GDM1 (cell line): ENCODE measurements at places on chromosomes 1 and 21.

DNA sequence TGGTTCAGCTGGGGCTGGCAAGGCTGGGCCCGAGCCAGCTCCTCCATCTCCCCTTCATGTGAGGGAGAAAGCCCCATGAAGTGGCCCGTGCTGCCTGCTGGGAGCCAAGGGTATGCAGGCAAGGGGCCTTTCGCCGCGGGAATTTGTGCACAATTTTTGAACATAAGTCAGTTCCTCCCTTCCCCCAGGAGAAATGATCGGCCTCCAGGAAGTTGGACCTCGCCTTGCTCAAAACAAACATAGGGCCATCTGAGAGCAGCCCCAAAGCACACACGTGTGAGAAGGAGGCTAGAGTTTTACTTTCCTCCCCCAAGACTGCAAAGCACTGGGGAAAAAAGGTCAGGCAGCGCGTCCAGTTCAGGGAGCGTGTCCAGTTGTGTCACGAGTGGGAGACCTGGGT lies 64.7 kb downstream of the PRDM16 start:
- no peak for DNase-seq

DNA sequence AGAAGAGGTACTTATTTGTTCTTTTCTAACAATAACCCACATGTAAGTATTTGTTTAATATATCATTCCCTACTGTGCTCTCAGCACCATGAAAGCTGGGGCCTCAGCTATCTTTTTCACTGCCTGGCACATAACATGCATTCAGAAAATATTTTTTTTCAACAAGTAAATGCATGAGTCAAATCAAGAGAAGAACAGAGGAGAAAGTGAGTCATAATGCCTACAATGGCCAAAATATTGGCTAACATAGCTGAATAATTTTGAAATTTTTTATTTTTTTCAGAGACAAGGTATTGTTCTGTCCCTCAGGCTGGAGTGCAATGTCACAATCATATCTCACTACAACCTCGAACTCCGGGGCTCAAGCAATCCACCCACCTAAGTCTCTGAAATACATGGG lies 252.2 kb upstream of the ADAMTS5 start:
- no peak for DNase-seq

GRCh38 chr1:91799159-91799558 lies 86.8 kb downstream of the TGFBR3 start:
- DNase-seq: no peak

DNA sequence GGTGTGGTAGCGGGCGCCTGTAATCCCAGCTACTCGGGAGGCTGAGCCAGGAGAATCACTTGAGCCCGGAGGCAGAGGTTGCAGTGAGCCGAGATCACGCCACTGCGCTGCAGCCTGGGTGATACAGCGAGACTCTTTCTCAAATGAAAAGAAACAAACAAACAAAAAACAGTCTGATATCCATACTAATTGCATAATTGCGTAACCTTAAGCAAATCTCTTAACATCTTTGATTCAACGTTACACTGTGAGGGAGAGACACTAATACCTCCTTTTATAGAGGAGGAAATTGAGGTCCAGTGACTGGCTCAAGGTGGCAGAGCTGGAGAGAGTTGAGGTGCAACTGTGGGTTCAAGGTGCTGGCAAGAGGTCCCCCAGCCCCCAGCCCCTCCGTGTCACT lies 12.6 kb upstream of the COX20 start:
- DNase-seq: no peak

- no peak for DNase-seq
Measured at GRCh38 chr1:30747033-30748008, 10.3 kb downstream of the LAPTM5 start.

- DNase-seq: no peak
Measured at GRCh38 chr1:197982256-197982655, 65.1 kb downstream of the LHX9 start.

DNA sequence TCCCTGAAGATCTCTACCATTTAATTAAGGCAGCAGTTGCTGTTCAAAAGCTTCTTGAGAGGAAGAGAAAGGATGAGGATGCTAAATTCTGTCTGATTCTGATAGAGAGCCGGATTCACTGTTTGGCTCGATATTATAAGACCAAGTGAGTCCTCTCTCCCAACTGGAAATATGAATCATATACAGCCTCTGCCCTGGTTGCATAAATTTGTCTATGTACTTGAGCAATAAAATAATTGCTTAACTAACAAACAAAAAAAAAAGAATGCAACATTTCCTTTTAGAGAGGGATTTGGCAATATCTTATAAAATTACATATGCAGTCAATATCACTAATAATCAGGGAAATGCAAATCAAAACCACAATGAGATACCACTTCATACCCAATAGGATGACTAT lies 26.8 kb downstream of the ALDH9A1 start:
- no peak for DNase-seq

GRCh38 chr1:32201011-32201855 lies 838 bp downstream of the CCDC28B start:
- peak; percentile 77 for DNase-seq

- DNase-seq: no peak
Measured at GRCh38 chr1:209203533-209203895, 380.0 kb upstream of the CAMK1G start.

- DNase-seq: no peak
Measured at GRCh38 chr1:1954015-1954414, 34.9 kb upstream of the TMEM52 start.

GRCh38 chr1:230043081-230043480 lies 24.0 kb upstream of the GALNT2 start:
- DNase-seq: no peak

GRCh38 chr1:114521396-114522263 lies 10.6 kb upstream of the TRIM33 start:
- no peak for DNase-seq

GRCh38 chr1:4709641-4710040 lies 55.2 kb downstream of the AJAP1 start:
- DNase-seq: no peak

- DNase-seq: no peak
Measured at GRCh38 chr1:45116340-45116739, 90.1 kb downstream of the ZSWIM5 start.

GRCh38 chr1:43947874-43948437 lies 1.2 kb downstream of the IPO13 start:
- DNase-seq: no peak

- no peak for DNase-seq
Measured at GRCh38 chr1:207956986-207957385, 46.1 kb upstream of the CD34 start.

DNA sequence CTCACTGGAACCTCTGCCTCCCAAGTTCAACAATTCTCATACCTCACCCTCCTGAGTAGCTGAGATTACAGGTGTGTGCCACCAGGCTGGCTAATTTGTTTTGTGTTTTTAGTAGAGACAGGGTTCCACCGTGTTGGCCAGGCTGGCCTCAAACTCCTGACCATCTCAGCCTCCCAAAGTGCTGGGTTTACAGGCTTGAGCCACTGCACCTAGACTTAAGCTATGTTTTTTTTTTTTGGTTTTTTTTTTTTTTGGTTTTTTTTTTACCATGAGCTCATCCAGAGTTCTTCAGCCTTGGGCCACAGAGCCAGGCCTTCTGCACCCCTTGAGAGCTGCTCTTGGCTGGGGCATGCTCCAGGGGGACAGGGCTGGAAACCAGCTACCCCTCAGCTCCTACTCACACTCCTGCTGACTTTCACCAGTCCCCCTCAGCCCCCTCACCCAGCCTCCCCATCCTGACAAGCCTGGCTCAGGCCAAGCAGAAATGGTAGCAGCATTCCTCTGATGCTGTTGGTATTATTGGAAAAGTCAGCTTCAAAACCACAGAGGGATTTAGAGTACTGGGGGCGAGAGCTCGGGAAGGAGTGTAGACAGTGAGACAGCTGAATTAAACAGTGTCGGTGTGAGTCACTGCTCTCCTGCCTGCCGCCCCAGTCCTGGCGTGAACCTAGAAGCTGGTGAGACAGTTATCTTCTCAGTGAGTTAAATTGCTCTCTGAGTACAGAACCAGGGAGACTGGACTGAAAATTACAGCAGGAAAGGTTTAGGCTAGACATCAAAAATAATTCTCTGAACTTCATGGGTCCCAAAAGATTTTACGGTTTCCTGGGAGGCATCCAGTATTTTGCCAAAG lies 63.7 kb downstream of the NAV1 start:
- DNase-seq: no peak

- DNase-seq: no peak
Measured at GRCh38 chr1:98403963-98404480, 257.5 kb upstream of the SNX7 start.

GRCh38 chr1:54540582-54541295 lies 7.3 kb upstream of the ACOT11 start:
- no peak for DNase-seq

DNA sequence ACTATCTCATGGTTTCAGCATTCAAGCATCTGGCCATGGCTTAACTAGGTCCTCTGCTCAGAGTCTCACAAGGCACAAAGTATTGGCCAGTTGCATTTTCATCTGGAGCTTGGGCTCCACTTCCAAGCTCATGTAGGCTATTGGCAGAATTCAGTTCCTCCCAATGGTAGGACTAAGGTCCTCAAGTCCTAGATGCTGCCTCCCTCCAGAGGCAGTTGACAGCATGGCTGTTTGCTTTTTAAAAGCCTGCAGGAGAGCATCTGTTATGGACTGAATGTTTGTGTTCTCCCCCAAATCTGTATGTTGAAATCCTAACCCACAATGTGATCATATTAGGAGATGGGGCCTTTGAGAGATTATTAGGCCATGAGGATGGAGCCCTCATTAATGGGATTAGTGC lies 38.0 kb upstream of the HLX start:
- no peak for DNase-seq

GRCh38 chr1:99525331-99525730 lies 120.6 kb upstream of the PALMD start:
- no peak for DNase-seq

DNA sequence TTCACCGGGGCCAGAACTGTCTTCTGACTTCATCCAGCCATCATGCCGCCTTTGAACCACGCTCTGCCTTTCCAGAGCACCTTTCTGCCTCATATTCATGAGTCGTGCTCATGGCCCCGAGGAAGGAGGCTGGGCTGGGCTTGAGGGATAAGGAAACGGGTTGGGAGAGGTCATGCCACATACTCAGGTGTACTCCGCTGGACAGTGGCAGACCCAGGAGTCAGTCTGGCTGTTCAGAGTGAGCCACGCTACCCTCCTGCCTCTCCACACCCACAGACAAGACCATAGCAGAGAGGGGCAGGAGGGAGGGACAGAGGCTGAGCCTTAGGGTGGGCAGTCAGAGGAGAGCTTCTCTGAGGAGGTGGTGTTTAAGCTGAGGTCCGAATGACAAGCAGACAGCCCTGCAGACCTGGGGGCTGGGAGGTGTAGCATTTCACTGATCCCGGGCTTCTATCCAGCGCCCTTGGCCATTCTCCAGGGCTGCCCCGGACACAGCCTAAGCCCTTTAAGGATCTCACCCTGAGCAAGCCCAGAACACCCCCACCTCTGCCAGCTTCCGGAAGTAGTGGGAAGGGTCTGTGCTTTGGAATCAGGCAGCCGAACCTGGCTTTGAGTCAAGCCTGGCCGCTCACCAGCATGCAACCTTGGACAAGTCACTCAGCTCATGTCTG lies 102.3 kb downstream of the LACTBL1 start:
- no peak for DNase-seq

DNA sequence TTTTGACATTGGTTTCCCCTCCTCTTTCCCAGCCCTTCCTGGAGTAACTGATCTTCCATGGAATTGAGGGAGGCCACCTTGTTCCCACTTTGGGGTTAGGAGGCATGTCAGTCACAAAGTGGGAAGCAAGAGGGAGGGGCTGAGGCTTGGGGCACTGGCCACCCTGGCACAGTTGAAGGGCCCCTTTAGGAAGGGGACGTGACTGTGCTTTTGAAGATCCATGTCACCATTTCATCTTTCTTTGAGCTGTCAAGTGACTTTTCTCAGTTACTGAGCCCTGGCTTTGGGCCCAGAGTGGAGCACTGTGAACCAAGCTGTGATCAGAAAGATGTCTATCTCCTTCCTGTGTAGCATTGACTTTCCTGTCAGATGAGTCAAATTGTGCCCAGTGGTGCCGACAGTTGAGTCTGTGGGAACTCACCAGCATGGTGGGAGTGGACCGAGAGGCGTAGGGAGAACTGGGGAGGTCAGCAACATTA lies 38.5 kb upstream of the TDRD10 start:
- DNase-seq: peak; percentile 92

DNA sequence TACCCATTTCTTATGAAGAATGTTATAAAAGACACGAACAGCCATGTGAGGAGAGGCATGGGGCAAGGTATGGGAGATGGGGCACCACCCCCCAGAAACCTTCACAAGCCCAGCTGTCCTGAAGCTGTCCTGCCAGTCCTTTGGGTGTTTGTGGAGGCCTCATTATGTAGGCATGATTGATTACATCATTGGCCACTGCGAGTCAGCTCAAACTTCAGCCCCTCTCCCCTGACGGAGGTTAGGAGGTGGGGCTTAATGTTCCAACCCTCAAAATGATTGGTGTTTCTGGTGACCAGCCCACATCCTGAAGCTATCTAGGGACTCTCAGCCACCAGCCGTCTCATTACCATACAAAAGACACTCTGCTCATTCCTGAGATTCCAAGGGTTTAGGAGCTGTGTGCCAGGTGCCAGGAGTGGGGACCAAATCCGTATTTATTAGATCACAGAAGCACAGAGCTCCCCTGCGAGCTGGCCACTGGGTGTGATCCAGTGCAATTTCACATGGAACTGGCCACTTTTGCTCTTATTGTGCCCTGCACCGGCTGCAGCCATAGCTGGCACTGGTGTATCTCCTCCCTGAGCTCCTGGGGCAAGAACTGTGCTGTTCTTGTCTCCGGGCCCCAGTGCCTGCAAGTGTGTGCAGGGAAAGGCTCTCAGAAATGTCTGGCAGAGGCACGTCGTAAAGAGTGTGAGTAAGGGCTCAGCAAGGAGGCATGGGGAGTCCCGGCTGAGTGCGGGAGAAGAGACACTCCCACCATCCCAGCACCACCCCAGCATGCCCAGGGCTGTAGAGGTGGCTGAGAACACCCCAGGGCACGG lies 10.5 kb downstream of the KIAA1614 start:
- DNase-seq: no peak

DNA sequence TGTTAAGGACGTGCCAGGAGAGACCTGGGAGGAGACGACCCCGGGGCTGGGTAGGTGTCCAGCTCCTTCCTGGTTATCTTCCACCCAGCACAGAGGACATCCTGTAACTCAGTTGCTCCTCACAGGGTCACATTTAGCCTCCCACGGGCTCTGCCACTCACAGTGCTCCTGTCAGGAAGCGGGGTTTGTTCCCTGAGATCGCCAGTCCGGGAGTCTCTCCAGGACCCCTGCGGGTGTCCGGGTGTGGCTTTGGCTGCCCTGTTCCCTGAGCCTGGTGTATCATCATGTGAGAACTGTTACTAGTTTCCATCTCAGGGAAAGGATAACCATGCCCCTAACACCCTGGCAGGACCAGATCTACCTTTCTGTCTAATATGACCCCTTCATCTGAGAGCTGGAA lies 158.2 kb upstream of the RUNX1 start:
- DNase-seq: no peak
